ENCODE measurements at places on chromosomes 1 and 21. TPM values are rescaled to one million over a fixed set of nuclear protein-coding genes. Genes with fewer than 3 reads are reported as not detected.

- no peak for DNase-seq
These were observed 12.6 kb downstream of the RIMKLA start for GRCh38 chr1:42392967-42393848.

DNA sequence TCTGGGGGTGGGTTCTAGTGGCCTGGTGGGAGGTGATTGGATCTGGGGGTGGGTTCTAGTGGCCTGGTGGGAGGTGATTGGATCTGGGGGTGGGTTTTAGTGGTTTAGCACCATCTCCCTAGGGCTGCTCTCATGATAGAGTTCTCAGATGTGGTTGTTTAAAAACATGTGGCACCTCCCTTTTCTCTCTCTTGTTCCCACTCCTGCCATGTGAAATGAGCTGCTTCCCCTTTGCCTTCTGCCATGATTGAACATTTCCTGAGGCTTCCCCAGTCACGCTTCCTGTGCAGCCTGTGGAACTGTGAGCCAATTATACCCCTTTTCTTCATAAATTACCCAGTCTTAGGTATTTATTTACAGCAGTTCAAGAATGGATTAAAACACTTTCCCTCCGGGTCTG is 327.3 kb upstream of the AJAP1 start:
- DNase-seq: no peak

PTGS2 gene
- total RNA-seq: not detected

ETV3L gene
- total RNA-seq: not detected

SLC22A15 gene
- total RNA-seq: not detected

AIRE gene
- total RNA-seq: not detected

GRCh38 chr1:158295791-158296190 is 6.1 kb downstream of the CD1C start:
- DNase-seq: no peak

DNA sequence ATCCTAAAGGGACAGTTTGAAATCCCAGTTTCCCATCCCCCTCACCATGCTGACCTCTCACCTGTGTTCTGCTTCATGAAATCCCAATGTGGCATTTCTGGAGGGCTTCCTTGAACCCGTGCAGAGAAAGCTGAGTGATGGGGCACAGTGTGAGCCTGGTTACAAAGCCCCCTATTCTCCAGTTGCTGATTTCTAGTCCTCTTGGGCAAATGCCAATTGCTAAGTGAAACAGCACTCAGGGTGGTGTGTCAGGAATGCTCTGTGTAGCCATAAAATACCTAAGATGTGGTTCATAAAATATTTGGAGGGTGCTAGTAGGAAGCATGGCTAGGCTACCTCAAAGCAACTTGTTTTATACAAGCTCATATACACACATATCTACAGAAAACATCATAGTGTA is 32.0 kb downstream of the SUSD4 start:
- no peak for DNase-seq

DNA sequence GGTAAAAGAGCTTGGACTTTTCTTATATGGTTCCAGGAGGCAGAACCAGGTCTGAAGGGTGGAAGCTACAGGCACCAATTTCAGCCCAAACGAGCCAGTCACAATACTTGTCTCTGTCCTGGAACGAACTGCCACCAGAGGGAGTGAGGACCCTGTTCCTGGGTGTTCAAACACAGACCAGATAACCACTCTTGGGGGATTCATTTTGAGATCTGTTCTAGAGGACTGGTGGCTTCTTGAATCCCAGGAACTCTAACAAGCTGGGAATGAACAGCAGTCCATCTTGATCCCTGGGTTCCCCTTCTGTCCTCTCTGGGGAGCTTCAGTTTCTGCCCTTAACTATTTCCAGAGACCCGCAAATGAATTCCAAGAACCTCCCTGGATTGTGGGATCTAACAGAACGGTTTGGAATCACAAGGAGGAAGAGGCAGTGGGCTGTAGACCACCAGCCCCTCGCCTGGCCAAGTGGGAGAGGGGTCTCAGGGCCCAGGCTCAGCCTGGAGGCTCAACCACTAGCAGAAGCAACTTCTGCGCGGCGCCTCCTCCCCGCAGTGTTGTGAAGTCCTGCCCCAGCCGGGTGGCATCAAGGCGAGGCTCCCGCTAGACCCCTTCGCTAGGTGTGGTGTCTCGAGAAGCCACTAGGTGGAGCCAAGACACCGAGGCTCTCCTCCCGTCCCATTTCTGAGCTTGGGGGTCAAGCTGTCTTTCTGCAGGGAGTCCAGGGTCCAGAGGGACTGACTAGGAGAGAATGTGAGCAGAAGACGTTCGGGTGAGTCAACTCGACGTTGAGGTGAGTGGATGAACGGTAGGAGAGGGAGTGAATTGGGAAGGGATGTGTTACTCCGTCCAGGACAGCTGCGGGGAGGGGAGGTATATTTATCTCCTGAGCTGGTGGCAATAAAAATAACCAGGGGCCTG is 12.1 kb upstream of the NES start:
- DNase-seq: peak; percentile 93

- no peak for DNase-seq
These were observed 672.8 kb downstream of the PTPRC start for GRCh38 chr1:199311478-199312262.

GRCh38 chr1:6984986-6985385 is 199.7 kb downstream of the CAMTA1 start:
- DNase-seq: peak; percentile 81

GRCh38 chr1:29682919-29683295 is 446.6 kb downstream of the PTPRU start:
- peak; percentile 25 for DNase-seq

DNA sequence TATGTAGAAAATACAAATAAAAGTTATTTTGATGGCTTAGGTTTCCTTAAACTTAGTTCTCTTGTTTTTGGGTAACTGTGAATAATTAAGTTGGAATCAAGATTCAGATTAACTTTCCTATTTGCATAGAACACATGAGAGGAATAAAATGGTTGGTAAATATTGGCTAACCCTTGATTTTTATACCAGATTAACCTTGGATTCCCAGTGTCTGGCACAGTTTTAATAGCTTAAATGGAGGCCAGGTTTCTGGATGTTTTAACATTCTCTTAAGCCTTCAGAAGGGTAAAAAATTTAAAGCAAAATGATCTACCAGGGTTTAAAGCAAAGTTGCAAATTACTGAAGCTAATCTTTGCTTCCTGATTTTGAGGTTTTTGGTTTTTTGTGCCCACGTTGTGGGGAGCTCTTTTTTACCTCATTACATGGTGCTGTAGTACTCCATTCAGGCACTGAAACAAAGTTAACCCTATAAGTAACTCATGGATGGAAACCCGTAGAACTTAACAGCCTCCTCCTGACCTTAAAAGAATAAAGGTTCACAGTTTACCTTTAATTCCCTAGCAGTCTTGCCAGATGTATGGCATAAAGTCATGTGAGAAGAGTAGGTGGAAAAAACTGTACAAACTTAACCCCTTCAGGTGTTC is 8.4 kb upstream of the SPATA1 start:
- no peak for DNase-seq

Measured in Karpas-422 (cell line).